ENCODE measurements at places on chromosomes 12 and 14.

GRCh38 chr12:132117558-132117875 lies 26.6 kb downstream of the DDX51 start:
- no peak for DNase-seq

GRCh38 chr12:103247531-103247930 lies 248.2 kb downstream of the C12orf42 start:
- no peak for DNase-seq

DNA sequence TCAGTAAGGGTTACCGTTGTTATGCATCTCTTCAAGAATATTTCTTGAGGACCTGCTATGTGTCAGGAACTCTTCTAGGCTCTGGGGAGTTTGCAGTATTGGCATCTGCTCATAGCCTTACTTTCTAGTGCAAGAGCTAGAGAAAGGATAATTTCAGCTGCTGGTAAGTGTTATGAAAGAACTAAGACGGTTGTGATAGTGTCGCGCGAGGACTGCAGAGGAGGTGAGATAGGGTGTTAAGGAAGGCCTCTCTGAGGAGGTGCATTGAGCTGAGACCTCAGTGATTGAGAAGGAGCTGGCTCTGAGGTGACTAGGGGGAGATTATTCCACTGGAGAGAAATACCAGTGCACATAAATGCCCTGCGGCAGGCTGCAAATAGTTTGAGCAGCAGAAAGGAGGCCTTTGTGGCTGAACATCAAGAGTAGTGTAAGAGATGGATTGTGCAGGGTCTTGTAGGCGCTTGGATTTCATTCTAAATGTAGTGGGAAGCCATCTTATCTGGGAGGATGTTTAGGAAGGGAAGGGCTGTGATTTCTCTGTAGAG lies 824 bp downstream of the DDX55 start:
- no peak for DNase-seq

- no peak for DNase-seq
These were observed 71.1 kb upstream of the SAV1 start for GRCh38 chr14:50739186-50739585.

GRCh38 chr12:105289114-105289904 lies 41.2 kb upstream of the C12orf75 start:
- DNase-seq: no peak

DNA sequence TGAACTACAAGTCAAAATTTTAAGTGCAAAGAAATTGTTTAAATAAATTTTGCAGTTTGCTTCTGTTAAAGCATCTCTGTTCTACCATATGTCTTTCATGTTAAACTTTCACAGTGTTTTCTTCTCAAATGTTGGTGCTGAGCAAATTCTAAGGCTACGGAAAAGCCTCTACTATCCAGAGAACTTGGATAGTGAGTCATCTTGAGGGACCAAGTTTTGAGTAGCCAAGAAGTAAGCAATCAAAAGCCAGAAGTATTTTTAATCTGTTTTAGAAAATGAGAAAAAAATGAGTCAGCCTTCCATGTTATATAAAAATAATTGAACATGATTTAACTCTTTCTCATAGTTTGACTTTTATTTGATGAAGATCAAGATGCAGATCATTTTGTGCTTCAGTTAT lies 3.3 kb downstream of the BRMS1L start:
- DNase-seq: no peak

DNA sequence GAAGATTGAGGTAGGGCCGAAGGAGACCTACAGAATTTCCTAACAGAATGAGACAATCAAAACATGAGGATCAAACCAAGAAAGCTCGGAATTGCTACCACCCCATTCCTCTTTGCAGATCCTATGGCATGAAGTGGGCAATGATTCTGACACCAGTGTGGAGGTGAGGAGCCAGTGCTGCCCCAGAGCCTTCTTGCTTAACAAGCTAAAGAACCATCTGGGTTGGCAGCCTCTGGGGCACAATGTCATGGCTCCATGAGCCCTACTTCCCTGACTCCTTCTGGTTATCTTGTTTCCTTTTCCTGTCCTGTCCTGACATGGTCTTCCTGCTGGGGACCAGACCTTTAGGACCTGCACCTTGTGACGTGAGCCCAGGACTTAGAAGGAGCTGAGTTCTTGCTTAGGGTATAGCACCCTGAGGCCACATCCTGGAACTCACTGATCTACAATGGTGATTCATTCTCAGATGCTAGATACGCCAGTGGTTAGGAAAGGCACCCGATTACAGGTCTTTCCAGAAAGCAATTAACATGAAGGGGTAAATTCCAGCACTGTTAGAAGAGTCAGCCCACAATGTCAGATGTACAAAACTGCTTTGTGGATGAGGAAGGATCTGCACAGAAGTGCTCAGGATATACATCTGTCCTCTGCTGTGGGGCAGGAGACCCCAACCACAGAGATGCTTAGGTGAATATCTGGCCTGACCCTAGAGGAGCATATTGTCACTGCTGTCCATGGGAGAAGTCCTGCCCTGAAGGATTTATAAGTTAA lies 324.2 kb downstream of the ZFP36L1 start:
- DNase-seq: no peak

DNA sequence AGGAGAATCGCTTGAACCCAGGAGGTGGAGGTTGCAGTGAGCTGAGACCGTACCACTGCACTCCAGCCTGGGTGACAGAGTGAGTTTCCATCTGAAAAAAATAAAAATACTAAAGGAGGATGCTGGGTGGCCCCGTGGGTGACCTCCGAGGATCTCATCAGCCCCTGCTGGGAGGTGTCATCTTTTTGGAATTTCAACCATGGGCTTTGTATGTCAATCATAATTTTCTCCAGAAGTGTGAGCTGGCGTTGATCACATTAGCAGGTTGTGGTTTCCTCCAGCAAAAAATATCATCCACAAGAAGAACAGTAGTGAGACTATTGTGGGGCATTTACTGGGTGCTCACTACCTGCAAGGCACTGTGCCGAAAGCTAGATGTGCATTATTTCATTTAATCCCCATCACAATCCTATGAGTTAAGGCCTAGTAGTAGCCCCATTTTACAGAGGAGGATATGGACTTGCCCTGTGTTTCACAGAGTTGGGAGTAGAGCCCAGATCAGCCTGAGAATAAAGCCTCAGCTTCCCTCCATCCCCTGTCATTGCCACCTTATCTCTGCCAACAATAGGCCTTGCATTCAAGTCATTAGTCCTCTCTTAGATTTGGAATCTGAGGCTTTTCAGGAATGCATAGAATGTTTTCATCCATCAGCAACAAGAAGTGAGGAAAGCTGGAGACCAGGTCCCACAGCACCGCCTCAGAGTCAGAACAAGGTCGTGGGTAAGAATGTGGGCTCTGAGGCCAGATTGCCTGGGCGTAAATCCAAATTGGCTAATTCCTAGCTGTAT lies 39.8 kb downstream of the SVOP start:
- DNase-seq: no peak

- DNase-seq: no peak
These were observed 92.7 kb upstream of the DCD start for GRCh38 chr12:54740882-54741281.

GRCh38 chr14:63266106-63266505 lies 52.6 kb downstream of the GPHB5 start:
- no peak for DNase-seq

DNA sequence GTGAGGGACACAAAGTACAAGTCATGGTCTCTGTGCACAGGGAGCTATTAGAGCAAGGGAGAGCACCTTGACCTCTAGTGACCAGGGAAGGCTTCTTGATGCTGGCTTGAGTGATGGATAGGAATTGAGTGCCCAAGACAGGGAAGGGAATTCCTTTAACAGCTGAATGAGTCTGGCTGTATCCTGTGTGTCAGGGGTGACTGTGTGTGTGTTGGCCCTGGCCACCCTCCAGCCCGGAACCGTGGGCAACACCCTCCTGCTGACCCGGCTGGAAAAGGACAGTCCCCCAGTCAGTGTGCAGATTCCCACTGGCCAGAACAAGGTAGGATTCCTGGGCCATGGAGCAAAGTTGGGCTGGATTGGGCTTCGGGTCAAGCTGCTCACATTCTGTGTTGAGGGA lies 5.5 kb upstream of the PFDN5 start:
- DNase-seq: no peak

DNA sequence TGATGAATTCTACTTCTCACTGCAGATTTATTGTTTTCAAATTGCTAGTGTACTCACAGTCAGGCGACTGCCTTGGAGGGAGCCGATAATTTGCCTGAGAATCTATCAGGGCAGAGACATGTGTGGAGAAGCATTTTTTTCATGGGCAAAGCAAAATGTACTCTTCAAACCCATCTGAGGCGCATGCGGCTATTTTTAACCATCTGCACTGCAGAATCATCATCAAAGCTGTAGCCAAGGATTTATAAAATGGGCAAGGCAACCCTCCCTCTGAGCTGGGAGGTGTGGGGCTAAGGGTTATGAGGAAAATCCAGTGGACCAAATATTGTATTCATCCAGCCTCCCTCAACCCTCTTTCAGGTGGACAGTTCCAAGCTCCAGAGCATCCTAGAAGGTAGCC lies 37.7 kb downstream of the BEST3 start:
- no peak for DNase-seq

DNA sequence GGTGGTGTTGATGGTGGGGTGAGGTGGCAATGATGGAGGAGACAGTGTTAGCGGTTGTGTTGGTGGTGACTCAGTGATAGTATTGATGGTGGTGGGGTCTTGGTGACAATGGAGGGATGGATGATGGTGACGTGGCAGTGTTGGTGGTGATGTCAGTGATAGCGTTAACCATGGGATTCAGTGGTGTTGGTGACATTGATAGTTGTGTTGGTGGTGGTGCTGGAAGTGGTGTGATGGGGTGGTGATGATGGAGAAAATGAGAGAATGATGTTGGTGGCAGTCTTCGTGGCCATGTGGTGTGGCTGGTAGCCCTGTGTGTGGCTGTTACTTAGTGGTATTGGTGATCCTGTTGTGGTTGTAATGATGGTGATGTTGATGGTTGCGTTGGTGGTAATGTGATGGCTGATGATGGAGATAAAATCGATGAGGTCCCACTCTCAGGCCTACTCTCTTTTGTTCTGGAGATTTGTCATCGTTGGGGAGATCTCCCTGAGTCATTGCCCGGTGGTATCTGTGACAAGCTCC lies 2.6 kb downstream of the DTX1 start:
- DNase-seq: no peak

- no peak for DNase-seq
These were observed 365 bp upstream of the TPI1 start for GRCh38 chr12:6866920-6867412.

- no peak for DNase-seq
These were observed 313.5 kb downstream of the KCNC2 start for GRCh38 chr12:74896186-74896585.

GRCh38 chr12:120979220-120979861 lies 998 bp downstream of the HNF1A start:
- DNase-seq: no peak

- no peak for DNase-seq
These were observed 803.7 kb downstream of the DIO2 start for GRCh38 chr14:79407572-79407971.

DNA sequence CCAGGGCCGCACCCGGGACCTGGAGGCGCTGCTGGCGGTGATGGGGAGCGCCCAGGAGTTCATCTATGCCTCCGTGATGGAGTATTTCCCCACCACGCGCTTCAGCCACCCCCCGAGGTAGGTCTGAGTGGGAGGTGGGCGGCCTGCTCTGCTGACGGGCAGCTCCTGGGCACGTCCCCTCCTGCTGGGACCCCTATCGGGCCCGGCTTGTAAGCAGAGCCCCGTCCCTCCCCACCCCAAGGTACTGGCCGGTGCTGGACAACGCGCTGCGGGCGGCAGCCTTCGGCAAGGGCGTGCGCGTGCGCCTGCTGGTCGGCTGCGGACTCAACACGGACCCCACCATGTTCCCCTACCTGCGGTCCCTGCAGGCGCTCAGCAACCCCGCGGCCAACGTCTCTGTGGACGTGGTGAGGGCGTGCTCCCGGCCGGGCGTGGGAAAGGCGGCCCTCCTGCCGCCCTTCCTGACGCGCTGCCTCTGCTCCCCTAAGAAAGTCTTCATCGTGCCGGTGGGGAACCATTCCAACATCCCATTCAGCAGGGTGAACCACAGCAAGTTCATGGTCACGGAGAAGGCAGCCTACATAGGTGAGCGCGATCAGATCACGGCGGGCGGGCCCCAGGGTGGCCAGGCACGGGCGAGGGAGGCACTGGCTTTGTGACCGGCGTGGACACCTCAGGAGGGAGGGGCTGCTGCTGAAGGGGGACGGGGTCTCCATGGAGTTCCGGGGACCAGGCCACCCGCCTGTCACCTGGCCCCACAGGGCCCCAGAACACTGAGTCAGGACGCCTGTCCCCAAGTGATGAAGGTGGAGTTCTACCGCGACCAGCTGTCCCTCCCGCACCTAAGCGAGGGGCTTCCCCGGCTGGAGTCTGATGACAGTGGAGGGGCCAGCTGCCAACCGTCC lies 7.3 kb downstream of the PLD4 start:
- DNase-seq: no peak

DNA sequence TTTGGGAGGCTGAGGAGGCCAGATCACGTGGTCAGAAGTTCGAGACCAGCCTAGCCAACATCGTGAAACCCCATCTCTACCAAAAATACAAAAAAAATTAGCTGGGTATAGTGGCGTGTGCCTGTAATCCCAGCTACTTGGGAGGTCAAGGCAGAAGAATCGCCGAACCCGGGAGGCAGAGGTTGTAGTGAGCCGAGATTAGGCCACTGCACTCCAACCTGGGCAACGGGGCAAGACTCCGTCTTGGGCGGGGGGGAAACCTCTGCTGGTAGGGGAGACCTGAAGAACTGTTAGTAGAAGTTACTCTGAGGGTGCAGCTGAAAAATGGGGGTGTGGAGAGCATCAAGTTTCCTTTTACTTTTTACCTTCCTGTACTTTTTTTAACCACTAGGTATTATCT lies 2.2 kb upstream of the LRP1 start:
- DNase-seq: no peak

- no peak for DNase-seq
These were observed 82.0 kb downstream of the NTS start for GRCh38 chr12:85956081-85956480.

DNA sequence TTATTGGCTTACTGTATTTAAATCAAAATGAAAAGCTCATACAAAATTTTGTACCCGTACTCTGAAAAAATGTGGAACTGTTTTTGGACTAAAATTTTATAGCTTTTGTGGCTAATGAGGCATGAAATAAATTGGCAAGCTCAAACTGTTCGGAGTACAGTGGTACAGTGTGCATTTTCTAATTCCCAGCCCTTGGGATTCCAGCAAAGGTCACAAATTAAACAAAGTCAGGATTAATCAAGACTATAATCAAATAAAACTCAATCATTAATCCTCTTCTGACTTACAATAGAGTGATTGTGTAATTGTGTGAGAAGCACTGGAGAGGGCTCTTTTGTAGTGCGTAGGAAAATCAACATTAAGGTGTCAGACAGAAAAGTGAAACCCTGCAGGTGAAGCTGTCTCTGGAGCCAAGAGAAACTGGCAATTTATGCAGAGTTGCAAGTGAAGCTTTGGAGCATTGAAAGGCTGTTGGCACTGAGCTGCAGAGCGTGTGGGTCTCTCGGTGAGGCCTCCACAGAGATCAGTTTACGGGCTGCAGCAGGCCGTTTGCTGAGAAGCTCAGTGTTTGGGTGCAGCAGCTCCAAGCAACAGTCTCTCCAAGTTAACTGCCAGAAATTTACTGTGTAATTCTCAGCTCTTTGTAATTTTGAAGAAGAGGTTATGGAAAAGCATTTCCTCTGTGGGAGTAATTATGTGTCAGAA lies 275.9 kb downstream of the FBXL14 start:
- no peak for DNase-seq

GRCh38 chr14:75458305-75458704 lies 30.5 kb downstream of the JDP2 start:
- DNase-seq: no peak

Measured in GOT3 (cell line).